ENCODE measurements at places on chromosomes 13 and 19. TPM values are rescaled to one million over a fixed set of nuclear protein-coding genes. Genes with fewer than 3 reads are reported as not detected.

- no peaks in the 10 kb centered on the region for H3K4me1 ChIP-seq
- no peak for DNase-seq
- H3K27me3 ChIP-seq, result no peaks in the 10 kb centered on the region
Observed at GRCh38 chr13:48660361-48661076, 6.8 kb downstream of the CYSLTR2 start.

GRCh38 chr13:47299304-47299703, 402.5 kb upstream of the HTR2A start:
- H3K4me3 ChIP-seq, result no peak overlapping the region
- no peak overlapping the region for H3K27ac ChIP-seq
- H3K27me3 ChIP-seq, result no peaks in the 10 kb centered on the region
- no peak for DNase-seq

- H3K4me3 ChIP-seq, result no peak overlapping the region
- no peaks in the 10 kb centered on the region for H3K27me3 ChIP-seq
- no peak overlapping the region for H3K27ac ChIP-seq
- no peak for DNase-seq
Observed at GRCh38 chr13:82713687-82714405, 1168.4 kb downstream of the SLITRK1 start.

DNA sequence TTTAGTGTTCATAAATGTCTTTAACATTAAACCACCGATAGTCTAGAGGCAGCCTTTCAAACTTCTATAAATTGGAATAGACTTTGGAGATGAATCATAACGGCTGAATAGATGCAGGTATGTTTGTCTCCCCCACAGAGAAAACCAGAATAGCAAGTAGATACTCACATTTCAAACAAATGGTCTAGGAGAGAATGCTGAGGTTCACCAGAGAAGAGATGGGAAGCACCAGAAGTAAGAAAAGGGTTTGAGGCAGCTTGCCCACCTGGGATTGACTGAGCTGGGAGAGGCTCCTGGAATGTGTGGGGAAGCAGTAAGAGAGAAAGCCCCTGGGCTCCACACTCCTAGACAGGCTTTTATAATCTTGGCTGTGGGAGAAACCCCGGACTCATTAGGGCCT, 6.4 kb downstream of the IGFL3 start:
- no peak for DNase-seq
- no peak overlapping the region for H3K4me3 ChIP-seq
- H3K27ac ChIP-seq, result no peak overlapping the region
- H3K4me1 ChIP-seq, result no peaks in the 10 kb centered on the region
- H3K36me3 ChIP-seq, result no peaks in the 10 kb centered on the region

DNA sequence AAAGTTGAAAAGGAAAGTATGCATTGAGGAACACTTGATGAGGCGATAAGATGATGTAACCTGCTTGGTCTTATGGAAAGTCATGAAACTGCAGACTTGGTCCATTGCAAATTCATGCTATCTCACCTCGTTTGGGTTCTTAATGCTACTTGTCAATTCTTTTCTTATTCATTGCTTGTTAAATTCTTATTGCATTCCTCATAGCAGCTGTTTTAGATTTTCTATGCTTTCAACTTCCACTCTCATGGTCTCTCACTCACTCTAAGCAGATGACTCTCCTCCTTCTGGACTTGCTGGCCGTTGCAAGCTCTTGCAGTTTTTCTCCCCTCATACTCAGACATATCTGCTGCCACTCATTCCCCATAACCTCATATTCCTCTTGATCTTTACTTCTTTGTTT, 67.8 kb upstream of the CSNK1A1L start:
- no peaks in the 10 kb centered on the region for H3K36me3 ChIP-seq
- no peak for DNase-seq
- H3K27ac ChIP-seq, result no peak overlapping the region
- no peak overlapping the region for H3K4me3 ChIP-seq
- no peaks in the 10 kb centered on the region for H3K27me3 ChIP-seq

DNA sequence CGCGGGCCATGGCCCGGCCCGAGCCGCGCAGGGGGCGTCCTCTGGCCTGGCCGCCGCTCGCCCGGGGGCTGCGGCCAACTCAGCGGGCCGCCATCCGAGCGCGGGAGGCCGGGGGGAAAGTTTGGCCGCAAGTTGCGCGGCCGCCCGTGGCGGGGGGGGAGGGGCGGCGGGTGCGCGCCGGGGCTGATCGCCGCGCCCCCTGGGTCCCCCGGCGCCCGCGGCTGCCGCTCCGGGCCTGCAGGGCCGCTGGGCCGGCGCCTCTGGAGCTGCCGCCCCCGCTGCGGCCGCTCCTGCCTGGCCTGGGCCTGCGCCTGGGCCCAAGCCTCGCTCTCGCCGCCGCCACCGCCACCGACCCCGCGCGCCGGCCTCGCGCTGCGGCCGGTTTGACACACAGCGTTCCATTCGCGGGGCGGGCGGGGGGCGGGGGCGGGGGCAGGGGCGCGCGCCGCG, at the start of gene NR2F6:
NR2F6 (minus strand) TSS at position 385 of the 450 bp plus-strand sequence. CDS start 699 bp downstream, outside the sequence.
- no peaks in the 10 kb centered on the region for H3K36me3 ChIP-seq
- H3K27ac ChIP-seq, result peak within 1 kb of the TSS; percentile 92
- H3K27me3 ChIP-seq, result no peaks in the 10 kb centered on the region
- DNase-seq, result no peak
- H3K4me1 ChIP-seq, result peaks cover 62% of the 10 kb centered on the region

GRCh38 chr13:66576381-66576780, 653.8 kb downstream of the PCDH9 start:
- no peaks in the 10 kb centered on the region for H3K36me3 ChIP-seq
- no peaks in the 10 kb centered on the region for H3K27me3 ChIP-seq
- H3K4me3 ChIP-seq, result no peak overlapping the region
- no peaks in the 10 kb centered on the region for H3K4me1 ChIP-seq
- H3K27ac ChIP-seq, result no peak overlapping the region

DNA sequence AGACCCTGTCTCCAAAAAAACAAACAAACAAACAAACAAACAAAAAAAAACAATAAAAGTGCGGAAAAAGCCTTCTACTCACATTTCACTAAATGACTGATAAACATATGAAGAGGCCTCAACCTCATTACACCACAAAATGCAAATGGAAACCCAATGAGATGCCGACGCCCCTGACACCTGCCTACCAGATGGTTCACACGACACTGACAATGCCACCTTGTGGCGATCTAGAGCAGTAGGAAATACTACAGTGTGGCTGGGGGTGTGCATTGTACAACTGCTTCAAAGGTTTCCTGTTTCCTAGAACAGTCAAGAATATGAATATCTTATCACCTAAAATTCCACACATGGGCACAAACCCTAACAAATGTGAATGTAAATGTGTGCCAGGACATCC, 14.0 kb downstream of the SCGB2B2 start:
- H3K4me3 ChIP-seq, result no peak overlapping the region
- no peak overlapping the region for H3K27ac ChIP-seq
- H3K4me1 ChIP-seq, result no peaks in the 10 kb centered on the region
- DNase-seq, result peak; percentile 35

GRCh38 chr19:18745012-18745735, 45.9 kb downstream of the COMP start:
- H3K4me1 ChIP-seq, result peaks cover 37% of the 10 kb centered on the region
- DNase-seq, result no peak
- H3K36me3 ChIP-seq, result no peaks in the 10 kb centered on the region
- no peaks in the 10 kb centered on the region for H3K27me3 ChIP-seq

GRCh38 chr19:48540110-48540509, 11.9 kb upstream of the SULT2B1 start:
- H3K27ac ChIP-seq, result peak overlapping the region; percentile 18
- H3K36me3 ChIP-seq, result no peaks in the 10 kb centered on the region
- H3K27me3 ChIP-seq, result no peaks in the 10 kb centered on the region
- no peak for DNase-seq

- H3K27ac ChIP-seq, result peak overlapping the region; percentile 61
- no peaks in the 10 kb centered on the region for H3K27me3 ChIP-seq
- DNase-seq, result no peak
Observed at GRCh38 chr19:19477705-19478383, 37.5 kb downstream of the TSSK6 start.

- H3K4me1 ChIP-seq, result no peaks in the 10 kb centered on the region
- H3K27ac ChIP-seq, result no peak overlapping the region
- H3K36me3 ChIP-seq, result no peaks in the 10 kb centered on the region
Observed at GRCh38 chr13:19362946-19363510, 181.4 kb upstream of the TUBA3C start.

Gene KMT2B
- 54.2 TPM for total RNA-seq

Gene WDR62
- 30.6 TPM for total RNA-seq

Gene KLK2
- total RNA-seq, result not detected

Gene ZNF507
- total RNA-seq, result 26.6 TPM
